A549 treated with Mapracorat at 1 μM for 4 hours (cell line): ENCODE measurements at places on chromosomes 3 and 15. TPM values are rescaled to one million over a fixed set of nuclear protein-coding genes. Genes with fewer than 3 reads are reported as not detected.

Gene ITIH3
- 0.13 TPM in 1 of 5 replicates, not detected in the others for total RNA-seq

Gene IL1RAP
- total RNA-seq, result 5.7 to 6.1 TPM (median 5.8 TPM) in 5 replicates

Gene CCDC39
- not detected in 5 replicates for total RNA-seq

Gene ASB14
- total RNA-seq, result not detected in 5 replicates

Gene CD96
- total RNA-seq, result not detected in 5 replicates

Gene EXD1
- not detected in 5 replicates for total RNA-seq

Gene TIGIT
- not detected in 5 replicates for total RNA-seq

Gene ACOX2
- 5.9 to 9.8 TPM (median 7.6 TPM) in 5 replicates for total RNA-seq
